ENCODE measurements at places on chromosomes 4 and X.

GRCh38 chr4:15343000-15343399 is 84.8 kb upstream of the C1QTNF7 start:
- no peak for DNase-seq

- no peak for DNase-seq
These were observed 64.8 kb downstream of the TSC22D3 start for GRCh38 chrX:107710617-107711391.

DNA sequence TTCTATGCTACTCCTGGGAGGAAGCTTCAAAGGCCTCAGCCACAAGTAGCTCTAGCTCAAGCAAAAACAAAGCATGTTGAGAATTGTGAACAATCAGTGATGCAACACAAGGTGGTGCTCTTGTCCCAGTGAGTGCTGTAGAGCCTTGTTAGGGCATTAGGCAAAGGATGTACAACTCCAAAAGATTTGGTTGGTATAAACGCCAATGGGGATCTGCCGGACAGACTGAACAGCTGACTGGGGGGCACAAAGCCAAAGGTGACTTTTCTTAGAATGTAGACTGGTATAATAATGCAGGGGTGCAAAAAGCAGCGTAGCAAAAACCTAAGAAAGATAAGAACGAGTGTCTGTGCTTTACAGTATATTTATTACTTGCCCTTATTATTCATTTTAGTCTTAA is 62.6 kb upstream of the ALB start:
- no peak for DNase-seq

- DNase-seq: no peak
These were observed 98.5 kb upstream of the ETNPPL start for GRCh38 chr4:108861334-108861733.

- no peak for DNase-seq
These were observed 6.2 kb upstream of the CXCL13 start for GRCh38 chr4:77599378-77599777.

DNA sequence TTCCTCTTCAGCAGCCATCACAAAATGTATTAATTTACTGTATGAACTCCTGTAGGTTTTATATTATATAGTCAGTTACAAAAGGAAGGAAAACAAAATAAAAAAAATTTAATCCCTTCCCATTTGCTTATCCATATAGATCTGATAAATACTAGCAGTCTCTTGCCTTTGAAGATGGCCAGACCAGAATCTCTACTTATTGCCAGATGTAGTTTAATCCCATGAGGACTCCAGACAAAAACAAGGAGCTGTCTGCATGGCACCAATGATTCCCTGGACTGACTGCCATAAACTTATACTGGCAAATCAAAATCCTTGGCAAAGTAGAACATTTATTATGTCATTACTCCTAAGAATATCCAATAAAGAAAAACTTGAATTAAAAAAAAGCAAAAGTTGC is 223.3 kb upstream of the MAB21L2 start:
- DNase-seq: no peak

GRCh38 chrX:130769835-130770234 is 133.2 kb downstream of the ENOX2 start:
- DNase-seq: no peak

DNA sequence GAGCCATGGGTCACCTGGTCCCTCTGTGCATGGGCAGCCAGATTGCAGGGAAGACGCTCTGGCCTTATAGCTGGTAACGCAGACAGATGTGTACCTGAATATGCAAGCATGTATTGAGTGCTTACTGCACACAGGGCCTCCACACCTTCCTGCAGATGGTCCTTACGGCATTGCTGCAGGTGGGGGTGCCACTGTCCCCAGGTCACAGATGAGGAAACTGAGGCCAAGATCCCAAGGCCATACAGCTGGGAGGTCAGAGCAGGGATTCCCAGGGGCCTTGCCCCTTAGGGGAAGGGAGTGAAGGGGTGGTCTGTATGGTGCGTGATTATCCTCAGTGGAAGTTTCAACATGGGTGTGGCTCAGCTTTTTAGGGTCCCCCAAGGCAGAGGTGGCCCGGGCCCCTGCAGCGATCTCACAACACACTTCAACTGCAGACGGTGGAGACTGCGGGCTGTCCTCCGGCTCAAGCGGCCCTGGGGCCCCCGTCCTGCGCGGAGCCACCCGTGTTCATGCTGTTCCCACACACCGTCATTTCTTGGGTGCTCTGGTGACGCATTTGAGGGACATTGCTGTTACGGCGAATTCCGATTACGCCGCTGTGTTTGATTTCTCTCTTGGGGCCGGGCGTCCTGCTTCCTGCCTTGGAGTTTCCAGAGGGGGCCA is 8.1 kb downstream of the DOK7 start:
- DNase-seq: no peak

- no peak for DNase-seq
These were observed 297.3 kb downstream of the TENM3 start for GRCh38 chr4:182540496-182540895.

DNA sequence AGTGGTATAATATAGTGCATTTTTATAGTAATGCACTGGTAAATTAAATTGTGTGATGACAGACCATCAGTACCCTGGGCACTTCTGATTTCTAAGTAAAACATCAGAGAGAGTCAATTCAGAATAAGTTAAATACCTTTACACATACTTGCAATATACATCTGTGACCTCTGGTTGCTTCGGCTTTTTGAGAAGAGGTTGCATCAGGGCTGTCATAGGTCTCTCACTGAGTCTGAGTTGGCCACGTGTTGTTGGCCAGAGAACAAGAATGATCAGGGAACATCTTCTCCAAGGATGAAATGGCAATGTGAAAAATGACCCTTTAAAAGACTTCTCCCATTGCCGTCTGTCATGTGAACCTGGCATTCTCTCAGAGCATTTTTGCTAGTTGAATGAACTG is 36.9 kb upstream of the PUDP start:
- no peak for DNase-seq

Measured in stimulated activated CD8-positive, alpha-beta memory T cell treated with anti-CD3 and anti-CD28 coated beads, Interleukin-4, amount 100 ng/mL, for 4 hours (primary cell).